ENCODE measurements at places on chromosomes 5 and 9.

DNA sequence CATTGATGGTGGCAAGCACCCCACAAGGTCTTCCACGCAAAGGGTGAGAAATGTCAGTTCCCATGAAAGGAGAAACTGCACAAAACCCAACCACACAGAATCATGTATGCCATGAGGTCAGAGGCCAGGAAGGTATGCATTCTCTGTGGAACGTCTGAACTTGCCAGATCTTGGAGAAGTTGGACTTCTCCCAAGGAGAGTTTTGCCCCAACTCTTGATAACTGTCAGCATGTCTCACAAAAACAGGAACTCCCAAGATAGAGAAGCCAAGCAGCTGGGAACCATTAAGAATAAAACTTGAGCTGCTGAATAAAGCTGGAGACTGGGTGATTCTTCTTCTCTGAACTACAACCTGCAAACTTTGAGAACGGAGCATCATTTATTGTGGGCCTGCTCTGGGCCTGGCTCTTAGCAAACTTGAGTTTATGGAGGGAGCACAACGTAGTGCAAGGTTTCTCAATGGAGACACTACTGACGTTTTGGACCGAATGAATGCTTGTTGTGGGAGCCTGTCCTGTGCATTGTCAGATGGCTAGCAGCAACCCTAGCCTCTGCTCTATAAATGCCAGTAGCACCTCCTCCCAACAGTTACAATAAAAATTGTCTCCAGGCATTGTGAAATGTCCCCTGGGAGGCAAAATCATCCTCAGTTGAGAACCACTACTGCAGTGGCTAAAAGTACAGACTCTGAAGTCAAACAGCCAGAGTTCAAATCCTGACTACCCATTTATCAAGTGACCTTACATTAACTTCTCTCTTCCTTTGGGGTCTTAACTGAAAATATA, 193.5 kb downstream of the ACTL7B start:
- no peak for DNase-seq

- no peak for DNase-seq
Observed at GRCh38 chr5:41707853-41708603, 162.2 kb downstream of the OXCT1 start.

- no peak for DNase-seq
Observed at GRCh38 chr5:32020946-32021345, 153.2 kb downstream of the GOLPH3 start.

- peak; percentile 91 for DNase-seq
Observed at GRCh38 chr5:128466554-128466953, 71.5 kb downstream of the FBN2 start.

DNA sequence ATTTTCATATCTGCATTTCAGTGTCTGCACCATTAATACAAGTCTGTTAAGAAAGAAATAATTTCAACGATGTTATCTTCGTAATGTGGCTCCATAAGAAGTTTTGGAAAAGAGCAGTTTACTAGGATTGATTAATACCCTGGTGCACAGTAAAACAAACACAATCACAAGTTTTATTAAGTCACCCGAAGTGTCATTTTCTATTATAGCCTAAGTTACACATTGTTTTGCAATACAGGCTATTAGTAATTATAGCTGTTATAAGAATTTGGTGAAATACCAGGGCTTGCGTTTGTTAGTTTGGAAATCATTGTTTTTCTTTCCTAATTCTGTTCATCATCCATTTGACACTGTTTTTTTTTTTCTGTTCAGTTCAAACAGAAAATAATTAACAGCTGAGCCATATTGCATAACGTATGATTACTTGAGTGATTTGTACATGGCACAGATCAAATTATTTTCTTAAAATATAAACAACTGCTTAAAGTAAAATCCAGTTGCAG, 30.6 kb downstream of the LVRN start:
- DNase-seq = no peak

DNA sequence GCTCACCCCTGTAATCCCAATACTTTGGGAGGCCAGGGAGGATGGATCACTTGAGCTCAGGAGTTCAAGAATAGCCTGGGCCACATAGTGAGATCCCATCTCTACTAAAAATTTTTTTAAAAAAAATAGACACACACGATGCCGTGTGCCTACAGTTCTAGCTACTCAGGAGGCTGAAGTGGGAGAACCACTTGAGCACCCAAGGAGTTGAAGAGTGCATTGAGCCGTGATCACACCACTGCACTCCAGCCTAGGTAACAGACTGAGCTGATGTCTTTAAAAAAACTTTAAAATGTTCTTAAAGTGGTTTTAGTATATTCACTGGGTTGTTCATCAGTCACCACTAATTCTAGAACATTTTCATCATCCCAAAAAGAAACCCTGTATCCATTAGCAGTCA, 51.9 kb upstream of the RNF38 start:
- DNase-seq = no peak

GRCh38 chr5:79503794-79504495, 10.0 kb downstream of the HOMER1 start:
- no peak for DNase-seq

DNA sequence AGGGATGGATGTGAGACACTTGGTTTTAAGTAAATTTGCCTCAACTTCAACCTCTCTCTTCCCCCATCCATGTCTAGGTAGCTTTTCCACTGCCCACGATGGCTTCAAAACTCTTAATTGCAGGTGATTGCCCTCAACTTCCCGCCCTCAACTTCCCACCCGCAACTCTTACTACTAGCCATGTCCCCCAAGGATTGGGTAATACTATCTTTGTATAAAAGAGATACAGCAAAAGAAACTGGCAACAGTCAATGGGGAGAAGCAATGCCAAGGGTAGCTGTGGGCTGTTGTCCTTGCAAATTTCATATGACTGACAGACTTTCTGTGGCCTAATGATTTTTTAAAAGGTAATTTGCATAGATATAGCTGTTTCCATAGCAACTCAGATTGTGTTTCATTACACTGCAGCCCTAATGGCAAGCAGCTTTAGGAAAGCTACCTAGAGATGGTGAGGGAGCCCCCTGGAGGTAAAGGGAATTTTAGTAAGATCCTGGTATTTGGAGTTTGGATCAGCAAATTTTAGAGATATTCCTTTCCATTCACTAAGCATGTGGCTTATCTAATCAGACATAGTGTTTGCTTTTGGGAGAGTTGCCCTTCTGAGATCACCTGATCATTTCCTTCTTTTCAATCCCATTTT, 421.5 kb upstream of the DAP start:
- peak; percentile 64 for DNase-seq

DNA sequence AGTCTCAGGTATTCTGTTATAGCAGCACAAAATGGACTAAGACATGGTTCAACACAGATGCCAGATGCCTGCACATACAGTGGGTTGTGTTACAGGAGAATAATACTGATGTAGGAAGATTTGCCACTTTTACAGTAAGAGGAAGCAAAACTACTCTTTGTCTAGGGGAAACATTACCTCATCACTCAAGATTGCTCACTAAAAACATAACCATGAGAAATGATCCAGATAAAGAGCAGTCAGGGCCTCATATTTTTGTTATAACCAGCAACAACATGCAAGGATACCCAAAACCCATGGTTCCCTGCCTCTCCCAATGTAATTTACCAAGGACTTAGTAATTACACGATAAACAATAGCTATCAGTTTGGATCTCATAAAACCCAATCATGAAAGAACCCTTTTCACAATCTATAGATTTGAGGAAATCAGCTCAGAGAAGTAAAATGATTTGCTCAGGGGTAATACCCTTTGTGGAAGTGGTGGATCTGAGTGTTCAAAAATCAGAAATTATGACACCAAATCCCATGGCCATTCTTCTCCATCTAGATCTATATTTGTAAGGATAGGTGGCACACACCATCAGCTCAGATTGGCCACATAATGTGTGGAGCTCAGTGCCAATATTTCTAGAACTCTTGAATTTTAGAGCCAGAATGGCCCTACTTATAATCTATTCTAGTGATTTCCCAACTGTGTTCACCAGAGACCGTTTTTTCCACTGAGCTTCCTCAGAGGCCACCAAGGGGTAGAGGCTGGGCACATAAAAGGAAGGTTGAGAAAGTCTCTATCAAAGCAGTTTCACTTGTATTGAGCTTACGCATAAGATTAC, 27.8 kb downstream of the DPYSL3 start:
- no peak for DNase-seq

DNA sequence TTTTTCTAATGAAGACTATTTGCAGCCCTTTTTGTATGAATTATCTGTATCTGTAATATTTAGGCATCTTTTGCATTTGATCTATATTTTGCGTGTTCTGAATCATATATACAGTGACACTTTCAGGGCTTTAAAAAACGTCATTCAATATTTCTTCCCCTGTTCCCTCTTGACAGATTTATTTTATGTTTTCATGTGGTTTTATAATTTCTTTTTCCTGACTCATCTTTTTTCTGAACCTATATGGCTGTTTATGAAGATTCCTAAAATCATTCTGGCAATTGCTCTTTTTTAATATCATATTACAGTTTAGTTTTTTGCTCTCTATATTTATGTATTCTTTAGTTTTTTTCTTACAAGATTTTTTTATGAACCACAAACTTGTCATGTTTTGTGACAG, 67.6 kb downstream of the SMARCA2 start:
- DNase-seq = no peak

DNA sequence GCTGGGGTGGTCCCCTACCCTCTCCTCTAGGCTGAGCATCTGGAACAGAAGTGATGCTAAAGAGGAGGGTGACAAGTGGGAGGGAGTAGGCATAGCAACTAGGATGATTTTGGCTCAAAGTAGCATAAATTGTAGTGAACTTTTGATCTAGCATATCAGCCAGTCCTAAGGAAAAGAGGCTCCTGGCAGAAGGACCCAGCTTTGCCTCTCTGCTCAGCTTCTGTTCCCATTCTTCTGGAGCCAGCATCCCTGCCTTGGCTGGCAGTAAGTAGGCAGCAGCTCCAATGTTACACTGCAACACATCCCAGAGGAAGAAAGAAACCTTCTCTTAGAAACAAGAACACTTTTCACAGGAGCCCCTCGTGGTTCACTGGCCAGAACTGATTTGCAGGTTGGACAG, 487.0 kb downstream of the MTRR start:
- no peak for DNase-seq

GRCh38 chr5:5665225-5666075, 243.0 kb downstream of the ICE1 start:
- DNase-seq = no peak

DNA sequence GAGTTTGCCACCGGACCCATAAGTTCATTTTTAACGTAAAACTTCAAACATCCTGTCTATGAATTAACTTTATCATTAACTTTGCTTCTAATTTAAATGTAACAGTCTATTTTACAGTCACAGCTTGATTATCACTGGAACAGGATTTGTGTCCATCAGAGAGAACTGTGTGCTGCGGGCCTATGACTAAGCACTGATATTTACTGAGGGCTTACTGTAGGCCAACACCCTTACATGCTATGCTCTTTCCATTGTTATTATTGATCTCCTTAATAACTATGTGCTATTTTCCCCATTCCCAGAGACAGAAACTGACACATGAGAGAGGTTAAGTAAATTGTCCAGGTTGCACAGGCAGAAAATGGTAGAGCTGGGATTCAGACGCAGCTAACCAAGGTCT, 24.0 kb upstream of the GPR151 start:
- no peak for DNase-seq

- DNase-seq = no peak
Observed at GRCh38 chr5:95799191-95799835, 23.2 kb downstream of the GLRX start.

- no peak for DNase-seq
Observed at GRCh38 chr9:68508547-68508946, 32.1 kb downstream of the TMEM252 start.

GRCh38 chr5:11724940-11725339, 179.3 kb downstream of the CTNND2 start:
- no peak for DNase-seq

DNA sequence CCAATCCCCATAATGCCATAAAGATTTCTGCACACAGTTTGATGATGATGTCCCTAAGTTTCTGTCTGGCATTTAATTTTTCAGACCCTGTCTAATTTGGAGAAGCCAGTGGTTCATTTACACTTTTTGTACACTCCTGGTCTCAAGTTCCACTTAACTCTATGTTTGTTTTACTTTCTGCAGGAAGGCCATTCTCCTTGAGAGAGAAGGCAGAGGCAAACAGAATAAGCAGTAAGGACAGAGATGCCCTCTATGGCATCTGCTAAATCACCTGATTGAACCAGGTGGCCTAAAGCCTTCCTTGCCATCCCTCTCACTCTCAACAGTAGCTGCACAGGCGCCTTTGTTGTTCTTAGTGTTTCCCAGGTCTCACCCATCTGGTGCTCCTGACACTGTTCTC, 86.1 kb upstream of the LRRTM2 start:
- DNase-seq = no peak

DNA sequence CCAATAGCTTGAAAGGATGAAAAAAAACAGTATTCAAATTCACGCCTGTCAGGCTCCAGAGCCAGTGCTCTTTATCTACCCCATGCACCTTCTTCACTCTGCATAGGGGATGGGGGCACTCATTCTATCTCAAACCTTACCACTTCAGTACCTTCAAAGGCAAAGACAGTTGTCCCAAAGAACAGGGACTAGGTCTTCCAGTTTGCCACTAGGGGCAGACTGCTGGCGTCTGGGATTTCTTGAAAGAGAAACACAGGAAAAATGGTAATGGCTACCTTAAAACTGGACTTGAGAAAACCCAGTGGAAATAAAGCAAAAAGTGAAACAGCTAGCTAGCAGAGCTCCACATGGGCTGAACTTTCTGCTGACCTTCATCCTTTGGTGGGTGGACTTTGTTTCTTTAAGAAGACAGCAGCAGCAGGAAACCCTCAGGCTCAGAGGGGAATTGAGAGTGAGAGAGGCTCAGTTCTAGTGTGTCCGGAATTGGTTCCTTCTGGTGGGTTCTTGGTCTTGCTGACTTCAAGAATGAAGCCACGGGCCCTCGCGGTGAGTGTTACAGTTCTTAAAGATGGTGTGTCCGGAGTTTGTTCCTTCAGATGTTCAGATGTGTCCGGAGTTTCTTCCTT, 41.0 kb upstream of the SLC36A1 start:
- no peak for DNase-seq

GRCh38 chr5:137478043-137478442, 21.1 kb downstream of the SPOCK1 start:
- no peak for DNase-seq

GRCh38 chr5:146813346-146814157, 65.0 kb downstream of the PPP2R2B start:
- DNase-seq = no peak

DNA sequence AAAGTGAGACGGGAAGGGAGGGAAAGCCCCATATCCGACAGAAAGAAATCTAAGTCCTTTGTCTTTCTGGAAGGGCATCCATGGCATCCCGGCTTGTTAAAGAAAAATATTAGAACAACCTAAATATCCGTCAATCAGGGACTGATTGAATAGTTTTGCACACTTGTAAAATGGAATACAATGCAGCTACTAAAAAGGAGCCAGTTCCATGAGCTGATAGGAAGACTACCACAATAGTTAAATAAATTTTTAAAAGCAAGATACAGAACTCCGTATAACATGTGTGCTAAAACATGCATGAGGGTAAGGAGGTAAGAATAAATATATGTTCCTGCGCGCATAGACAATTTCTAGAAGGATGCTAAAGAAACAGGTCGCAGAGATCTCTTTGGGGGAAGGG, 12.8 kb upstream of the GNPDA1 start:
- DNase-seq = no peak

DNA sequence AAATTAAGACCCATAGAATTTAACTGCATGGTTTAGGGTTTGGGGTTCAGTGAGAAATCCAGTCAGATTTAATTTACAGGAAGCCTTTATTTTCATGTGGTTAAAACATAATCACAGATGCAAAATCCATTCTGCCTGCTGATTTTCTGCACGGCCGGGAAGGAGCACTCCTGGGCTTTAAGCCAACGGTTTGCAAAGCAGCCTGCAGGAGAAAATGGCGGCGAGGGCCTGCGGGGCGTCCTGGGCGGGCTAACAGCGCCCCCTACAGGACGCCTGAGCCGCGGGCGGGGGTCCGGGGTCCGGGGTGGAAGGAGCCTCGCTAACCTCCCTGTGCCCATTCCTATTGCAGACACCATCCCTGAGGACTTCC, 47.6 kb downstream of the THBS4 start:
- peak; percentile 96 for DNase-seq
